HL-60 (cell line): ENCODE measurements at places on chromosomes 7 and 10.

GRCh38 chr10:48683868-48684267 lies 805 bp upstream of the WDFY4 start:
- DNase-seq, result no peak

DNA sequence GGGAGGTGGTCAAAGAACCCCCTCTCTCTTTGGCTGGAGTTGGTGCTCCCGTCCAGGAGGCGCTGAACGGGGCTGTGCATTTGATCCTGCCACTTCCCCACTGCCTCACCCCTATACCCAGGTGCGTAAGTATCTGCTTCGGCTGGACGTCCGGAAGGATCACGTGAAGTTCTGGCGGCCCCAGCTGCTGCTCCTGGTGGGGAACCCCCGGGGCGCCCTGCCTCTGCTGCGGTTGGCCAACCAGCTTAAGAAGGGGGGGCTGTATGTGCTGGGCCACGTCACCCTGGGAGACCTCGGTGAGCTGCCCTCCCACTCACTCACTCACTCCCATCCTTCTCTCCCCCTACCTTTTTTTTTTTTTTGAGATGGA lies 5.6 kb upstream of the TRIP6 start:
- no peak for DNase-seq

- no peak for DNase-seq
Measured at GRCh38 chr7:70774950-70775527, 356.9 kb upstream of the GALNT17 start.

GRCh38 chr10:28282336-28282735 lies 20.5 kb downstream of the MPP7 start:
- DNase-seq, result no peak

DNA sequence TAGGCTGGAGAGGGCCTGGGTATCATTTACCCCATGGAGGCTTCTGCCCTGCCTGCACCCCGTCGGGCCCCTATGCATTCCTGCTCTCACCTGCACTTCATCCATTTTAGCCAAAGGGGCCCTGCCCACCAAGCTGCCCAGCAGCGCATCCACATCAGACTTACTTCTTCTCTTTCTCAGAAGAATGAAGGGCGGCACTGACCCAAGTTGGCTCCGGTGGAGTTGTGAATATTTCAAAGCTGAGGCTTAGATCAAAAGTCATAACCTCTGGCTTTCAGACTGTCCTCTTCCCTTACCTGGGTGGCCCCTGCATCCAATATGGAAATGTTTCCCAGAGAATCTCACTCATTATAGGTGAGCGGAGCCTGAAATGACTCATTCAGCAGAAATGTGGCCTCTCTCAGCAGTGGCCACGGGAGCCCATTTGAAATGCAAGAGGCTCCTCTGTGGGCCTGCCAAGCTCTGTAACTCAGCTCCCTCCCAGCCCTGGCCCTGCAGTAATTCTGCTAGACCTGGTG lies 117.6 kb upstream of the TCF7L2 start:
- no peak for DNase-seq

GRCh38 chr7:2503056-2503941 lies 16.3 kb upstream of the LFNG start:
- no peak for DNase-seq

DNA sequence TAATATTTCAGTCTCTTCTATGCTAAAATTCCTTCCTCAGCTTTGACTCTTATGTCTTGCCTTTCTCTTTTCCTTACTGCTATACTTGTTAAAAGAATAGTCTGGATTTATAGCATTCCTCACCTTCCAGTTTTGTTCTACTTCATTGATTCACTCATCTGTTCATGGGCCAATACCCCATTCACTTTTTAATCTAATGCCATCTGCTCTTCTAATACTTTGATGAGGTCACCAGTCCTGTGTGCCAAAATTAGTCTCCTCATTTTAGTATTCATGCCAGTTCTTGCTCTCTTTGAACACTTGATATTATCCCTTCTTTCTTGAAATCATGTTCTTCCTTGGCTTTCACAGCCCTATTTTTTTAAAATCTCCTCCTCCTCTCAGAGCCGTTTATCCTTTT lies 19.3 kb downstream of the STK17A start:
- DNase-seq, result no peak

GRCh38 chr7:98372993-98373392 lies 27.9 kb downstream of the BAIAP2L1 start:
- DNase-seq, result no peak

- DNase-seq, result no peak
Measured at GRCh38 chr7:44325811-44326241, 432 bp upstream of the CAMK2B start.

- DNase-seq, result no peak
Measured at GRCh38 chr7:46143949-46144917, 223.2 kb upstream of the IGFBP3 start.

- DNase-seq, result no peak
Measured at GRCh38 chr7:142338633-142339501, 81.0 kb upstream of the PRSS58 start.

- no peak for DNase-seq
Measured at GRCh38 chr7:24457219-24457558, 116.1 kb upstream of the PALS2 start.
